Neuronal stem cell (in vitro differentiated cells): ENCODE measurements at places on chromosomes 1 and 21.

DNA sequence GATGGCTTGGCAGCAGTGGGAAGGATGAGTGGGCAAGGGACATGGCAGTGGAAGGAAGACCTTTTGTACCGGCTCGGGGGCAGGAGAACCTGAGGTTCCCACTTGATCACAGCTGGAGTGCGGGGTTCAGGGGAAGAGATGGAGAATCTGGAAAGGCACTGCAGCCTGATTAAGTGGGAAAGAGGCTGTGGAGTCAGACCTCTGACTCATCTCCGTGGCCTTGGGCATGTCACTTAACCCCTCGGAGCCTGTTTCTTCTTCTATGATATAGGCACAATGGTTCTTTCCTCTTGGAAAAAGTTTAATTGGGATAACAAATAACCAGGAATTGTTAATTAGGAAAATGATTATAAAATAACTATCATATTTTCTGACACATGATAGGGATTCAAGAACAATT is 13.1 kb upstream of the TMEM61 start:
- DNase-seq, result no peak

- no peak for DNase-seq
Measured at GRCh38 chr1:228935198-228935663, 200.0 kb downstream of the RHOU start.

GRCh38 chr1:153985941-153986761 is at the start of gene RAB13:
Gene RAB13 (minus strand): TSS chr1:153986339. CDS start chr1:153986236, 103 bp downstream.
- peak; percentile 74 for DNase-seq

DNA sequence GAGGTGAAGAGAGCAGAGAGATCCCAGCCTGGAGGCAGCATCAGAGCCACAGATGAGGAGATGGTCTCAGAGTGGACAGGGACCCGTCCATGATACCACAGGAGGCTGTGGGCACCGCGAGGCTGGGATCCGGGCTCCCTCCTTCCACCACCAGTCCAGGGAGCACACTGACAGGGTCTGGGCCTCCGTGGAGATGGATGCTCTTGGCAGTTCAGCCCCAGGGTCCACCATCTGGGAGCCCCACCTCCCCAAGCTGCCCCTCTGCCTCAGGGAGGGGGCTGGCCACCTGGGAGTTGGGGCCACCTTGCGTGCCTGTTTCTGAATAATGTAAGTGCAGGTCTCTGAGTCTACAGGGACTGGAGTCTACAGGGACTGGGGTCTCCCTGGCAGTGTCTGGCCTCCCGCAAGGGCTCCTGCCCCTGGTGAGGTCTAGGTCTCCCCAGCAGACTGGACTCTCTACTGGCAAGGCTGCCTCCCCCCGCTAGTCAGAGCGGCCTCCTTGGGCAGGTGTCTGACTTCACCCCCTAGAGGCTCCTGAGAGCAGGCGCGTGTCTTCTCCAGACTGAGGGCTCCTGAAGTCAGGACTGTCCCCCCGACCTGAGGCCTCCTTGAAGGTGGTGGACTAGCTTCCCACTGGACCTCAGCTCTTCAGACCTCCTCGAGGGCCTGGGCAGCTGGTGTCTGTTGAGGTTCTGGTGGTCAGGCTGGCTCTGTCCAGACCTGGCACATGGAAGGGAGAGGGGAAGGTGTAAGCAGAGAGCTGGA is 218.5 kb downstream of the PTPRU start:
- DNase-seq, result no peak

DNA sequence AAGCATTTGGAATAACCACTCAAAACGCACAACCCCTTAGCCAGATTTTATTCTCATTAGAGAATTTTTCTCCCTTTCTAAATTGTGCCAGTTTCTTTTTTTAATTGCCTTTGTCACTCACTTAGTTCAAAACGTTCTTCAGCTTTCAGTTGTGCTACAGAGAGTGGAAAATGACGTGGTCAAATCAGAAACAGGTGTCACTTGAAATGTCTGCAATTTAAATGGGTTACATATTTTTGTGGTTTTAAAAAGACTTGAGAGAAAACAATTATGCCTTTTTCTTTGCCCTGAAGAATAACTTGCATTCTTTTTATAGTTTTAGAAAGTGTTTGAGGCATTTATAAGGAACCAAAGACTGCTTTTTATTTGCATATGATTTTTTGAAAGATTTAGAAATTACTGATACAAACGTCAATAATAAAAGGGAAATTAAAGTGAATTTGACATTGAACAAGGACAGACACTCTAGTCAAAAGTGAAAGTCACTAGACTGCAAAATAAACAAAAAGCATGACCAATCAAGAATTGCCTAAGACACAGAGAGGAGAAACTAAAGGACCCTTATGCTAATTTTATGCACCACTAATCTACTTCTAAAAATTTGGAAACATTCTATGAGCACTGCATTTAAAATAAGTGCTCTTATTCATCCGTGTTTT is 191.0 kb downstream of the TPR start:
- DNase-seq, result no peak

DNA sequence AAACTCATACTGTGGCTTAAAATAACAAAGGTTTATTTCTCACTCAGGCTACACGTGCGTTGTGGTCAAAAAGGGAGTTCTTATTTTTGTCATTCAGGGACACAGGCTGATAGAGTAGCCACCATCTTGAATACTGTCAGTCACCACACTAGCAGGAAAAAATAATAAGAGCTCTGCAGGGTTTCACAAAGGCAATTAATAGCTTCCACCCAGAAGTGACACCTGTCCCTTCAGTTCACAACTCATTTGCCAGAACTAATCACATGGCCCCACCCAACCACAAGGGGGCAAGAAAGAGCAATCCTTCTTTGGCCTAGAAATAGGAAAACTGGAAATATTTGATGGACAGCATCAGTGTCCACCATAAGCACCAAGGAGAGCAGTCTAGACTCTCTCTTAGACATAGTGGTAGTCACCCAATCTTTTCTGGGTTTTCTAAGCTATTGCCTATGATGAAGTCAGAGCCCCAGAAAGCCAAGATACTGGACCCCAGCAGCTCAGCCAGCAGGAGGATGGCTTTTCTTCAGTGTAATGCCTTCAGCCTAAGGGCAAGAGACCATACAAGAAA is 8.2 kb downstream of the HAPLN2 start:
- no peak for DNase-seq

GRCh38 chr1:74468982-74469603 is 43.3 kb downstream of the LRRC53 start:
- peak; percentile 48 for DNase-seq

DNA sequence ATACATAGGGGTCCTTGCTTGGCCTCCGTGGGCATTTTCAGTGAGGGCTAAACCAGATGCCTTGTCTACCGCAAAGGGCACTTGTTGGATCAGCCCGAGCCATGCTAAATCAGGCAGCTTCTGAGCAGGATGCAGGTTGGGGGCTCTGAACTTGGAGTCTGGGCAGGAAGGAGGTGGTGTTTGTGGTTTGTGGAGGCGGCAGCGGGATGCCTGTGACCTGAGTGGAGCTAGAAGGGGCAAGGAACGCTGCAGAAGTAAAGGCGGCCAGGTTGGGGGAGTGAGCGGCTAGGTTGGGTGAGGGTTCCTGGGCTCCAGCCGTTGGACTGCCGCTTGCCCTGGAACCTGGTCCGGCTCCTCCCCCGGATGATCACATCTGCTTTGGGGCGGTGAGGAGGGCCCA is 183.9 kb downstream of the CAMTA1 start:
- no peak for DNase-seq

GRCh38 chr21:18253221-18253620 is 8.6 kb downstream of the CHODL start:
- DNase-seq, result no peak

DNA sequence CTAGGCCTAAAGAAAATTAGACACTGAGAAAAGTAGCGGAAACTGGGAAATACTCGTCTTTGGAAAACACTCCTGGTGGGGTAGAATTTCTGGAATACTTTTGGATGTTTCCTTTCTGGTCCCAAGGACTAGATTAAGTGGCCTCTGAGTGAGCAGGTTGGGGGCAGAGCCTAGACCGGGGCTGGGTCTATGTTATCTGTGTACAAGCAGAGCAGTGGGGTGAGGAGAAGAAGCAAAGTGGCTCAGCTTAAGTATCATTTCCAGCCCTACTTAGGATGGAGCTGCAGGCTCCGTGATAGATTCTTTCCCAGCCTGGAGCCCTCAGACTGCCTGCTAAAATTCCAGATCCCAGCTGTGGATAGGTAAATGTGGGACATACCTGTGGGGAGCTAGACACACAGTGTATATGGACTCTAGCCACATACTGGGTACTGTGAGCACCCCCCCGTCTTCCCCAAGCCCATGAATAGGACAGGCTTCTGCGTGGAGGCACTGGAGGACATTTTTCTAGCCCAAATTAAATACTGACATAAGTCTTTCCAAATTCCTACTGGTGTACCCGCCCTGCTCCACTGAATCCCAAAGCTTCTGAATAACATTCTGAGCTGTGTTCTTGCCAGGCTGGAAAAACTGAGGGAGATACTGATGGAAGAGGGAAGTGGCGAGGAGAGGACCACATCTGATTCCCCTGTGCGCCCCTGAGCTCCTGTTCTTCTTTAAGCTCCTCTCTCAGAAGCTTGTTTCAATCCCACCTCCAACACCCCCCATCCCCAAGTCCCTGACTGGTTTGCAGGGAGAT is 6.8 kb downstream of the FMOD start:
- DNase-seq, result no peak

DNA sequence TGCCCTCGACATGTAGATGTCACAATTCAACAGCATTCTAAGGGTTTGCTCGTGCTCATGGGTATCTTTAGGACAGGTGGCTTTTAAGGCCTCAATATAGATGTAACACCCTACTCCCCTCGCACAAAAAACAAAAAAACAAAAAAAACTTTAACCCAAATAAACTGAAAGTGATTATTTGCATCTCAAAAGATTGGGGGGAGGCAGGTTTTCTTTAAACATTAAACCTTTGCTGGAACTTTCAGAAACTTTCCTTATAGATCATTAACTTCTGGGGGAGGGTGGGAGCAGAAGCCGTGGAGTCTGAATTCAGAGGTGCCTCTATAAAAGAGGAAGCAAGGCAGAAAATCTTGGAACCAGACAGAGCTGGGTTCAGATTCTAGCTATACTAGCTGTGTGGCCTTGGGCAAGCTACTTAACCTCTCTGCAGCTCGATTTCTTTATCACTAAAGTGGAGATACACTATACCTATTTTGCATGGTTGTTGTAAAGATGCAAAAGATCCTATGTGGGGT is 3.2 kb upstream of the KIAA1614 start:
- DNase-seq, result no peak

DNA sequence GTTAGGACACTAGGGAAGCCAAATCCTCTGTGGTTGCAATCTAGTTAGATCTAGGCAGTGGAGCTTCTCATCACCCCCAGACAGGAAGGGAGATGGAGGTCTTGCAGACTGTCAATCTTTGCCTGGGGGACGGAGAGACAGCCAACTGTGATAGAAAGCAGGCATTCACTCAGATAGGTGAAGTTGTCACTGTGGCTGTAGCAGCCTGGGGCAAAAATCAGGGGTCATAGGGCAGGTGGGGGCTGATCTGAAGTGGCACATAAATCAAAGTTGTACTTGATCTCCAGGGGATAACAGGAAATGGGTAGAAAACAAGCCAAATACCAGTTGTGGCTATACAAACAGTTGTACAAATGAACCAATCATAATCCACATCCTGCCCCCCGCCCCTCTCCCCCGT is 620.9 kb upstream of the USP24 start:
- DNase-seq, result no peak

- no peak for DNase-seq
Measured at GRCh38 chr1:14811573-14811972, 213.1 kb downstream of the KAZN start.

GRCh38 chr1:35660581-35661473 is 19.5 kb upstream of the PSMB2 start:
- DNase-seq, result peak; percentile 78

GRCh38 chr1:202694314-202694713 is 15.9 kb downstream of the SYT2 start:
- no peak for DNase-seq

DNA sequence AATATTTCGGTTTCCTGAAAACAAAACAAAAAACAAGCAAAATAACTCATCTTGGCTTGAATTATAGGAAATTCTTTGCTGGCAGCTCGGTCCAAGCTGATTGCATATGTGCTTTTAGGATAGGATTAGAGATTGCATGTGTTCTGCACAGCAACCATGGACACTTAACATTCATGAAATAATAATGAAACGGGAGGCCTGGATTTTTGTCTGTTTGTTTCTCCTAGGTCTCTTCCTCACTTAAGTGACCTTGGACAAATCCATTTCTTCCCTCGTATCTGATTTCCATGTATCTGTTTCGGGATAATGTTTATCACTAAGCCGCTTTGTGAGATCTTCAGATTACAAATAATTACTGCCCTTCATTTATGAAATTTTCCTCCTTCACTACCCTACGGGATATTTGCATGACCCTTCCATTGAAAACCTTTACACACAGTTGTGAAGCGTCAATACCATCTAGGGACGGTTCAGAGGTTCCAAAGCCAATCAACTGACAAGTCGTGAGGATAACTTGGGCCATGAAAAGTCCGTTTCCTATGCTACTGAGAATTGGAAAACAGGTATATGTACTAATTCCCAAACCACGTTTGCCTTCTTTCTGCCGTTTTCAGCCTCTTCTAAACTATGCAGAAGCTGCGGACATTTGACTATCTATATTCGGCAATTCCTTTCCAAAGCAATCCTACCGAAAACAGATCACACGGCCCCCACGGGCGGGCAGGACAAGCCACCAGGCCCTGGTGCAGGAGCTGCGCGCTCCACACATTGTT is 1.3 kb upstream of the H3-3A start:
- DNase-seq, result no peak

- no peak for DNase-seq
Measured at GRCh38 chr1:14183329-14183728, 415.2 kb upstream of the KAZN start.

GRCh38 chr1:43205671-43206070 is 33.5 kb downstream of the CFAP57 start:
- no peak for DNase-seq

GRCh38 chr21:37220433-37220980 is 46.6 kb downstream of the VPS26C start:
- no peak for DNase-seq

GRCh38 chr1:17558541-17558940 is 19.0 kb downstream of the ARHGEF10L start:
- DNase-seq, result no peak

GRCh38 chr1:4681026-4681425 is 26.6 kb downstream of the AJAP1 start:
- DNase-seq, result no peak

DNA sequence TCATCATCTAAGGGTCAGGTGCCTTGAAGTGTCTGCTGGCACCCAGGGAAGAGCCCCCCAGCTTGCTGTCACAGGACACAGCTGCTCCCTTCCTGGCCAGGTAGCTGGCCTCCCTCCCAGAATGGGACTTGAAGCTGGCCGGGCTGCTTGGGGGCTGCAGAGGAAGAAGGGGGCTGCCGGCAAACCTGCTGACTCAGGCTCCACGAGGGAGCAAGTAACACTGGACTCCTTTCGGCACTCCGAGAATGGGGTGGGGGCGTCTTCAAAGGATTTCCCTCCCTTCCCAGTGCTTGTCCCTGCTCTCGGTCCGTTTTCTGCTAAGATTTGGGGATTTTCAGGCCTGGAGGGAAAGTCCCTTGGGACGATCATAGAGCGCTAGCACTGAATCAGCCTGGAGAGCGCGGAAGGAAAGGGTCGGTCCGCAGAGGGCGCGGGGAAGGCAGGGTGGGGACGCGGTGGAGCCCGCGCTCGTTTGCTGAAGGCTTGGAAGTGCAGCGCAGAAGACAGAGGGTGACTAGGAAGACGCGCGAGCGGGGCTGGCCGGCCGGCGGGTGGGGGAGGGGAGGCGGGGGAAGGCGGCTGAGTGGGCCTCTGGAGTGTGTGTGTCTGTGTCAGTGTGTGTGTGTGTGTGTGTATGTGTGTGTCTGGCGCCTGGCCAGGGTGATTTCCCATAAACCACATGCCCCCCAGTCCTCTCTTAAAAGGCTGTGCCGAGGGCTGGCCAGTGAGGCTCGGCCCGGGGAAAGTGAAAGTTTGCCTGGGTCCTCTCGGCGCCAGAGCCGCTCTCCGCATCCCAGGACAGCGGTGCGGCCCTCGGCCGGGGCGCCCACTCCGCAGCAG is at the start of gene CSF1:
TSS of gene CSF1 (plus strand) at position 727 of the 840 bp plus-strand sequence. CDS start 175 bp downstream, outside the sequence.
- peak; percentile 70 for DNase-seq
